ENCODE measurements at places on chromosomes 7 and 10.

GRCh38 chr10:84293171-84293570 lies 35.2 kb upstream of the CCSER2 start:
- DNase-seq, result no peak

GRCh38 chr7:70788276-70788675 lies 343.7 kb upstream of the GALNT17 start:
- peak; percentile 50 for DNase-seq

- DNase-seq, result no peak
Measured at GRCh38 chr10:31864834-31865518, 63.7 kb downstream of the ARHGAP12 start.

- DNase-seq, result no peak
Measured at GRCh38 chr10:129707406-129708388, 240.7 kb downstream of the MGMT start.

DNA sequence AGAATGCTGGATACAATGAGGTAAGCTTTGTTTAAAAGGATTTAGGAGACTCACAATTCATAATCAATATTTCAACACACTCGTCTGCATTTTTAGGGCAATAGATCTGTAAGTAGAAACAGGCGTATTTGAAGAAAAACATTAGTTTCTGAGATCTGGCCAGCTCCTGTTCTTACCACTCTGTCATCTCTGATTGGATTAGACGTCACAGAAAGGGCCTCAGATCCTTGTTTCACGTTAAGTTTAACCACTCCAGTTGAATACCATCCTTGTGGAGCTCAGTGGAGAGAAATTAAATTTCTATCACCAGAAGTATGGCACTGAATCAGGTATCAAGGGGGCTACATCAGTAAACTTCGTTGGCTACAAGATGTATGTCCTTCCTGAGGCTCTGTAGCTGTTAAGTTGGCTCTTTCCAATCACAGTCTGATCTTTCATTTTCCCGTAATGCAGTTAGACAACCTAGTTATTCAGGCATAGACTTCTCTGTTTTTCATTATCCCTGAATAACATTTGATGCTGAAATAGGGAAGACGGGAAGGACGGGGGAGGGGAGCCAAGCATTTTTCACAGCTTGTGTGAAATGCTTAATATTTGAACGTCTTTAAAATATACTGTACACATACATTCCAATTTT lies 659.2 kb upstream of the GALNT17 start:
- DNase-seq, result no peak

GRCh38 chr7:119733127-119733879 lies 539.7 kb upstream of the KCND2 start:
- no peak for DNase-seq

GRCh38 chr10:59068581-59069191 lies 107.8 kb upstream of the PHYHIPL start:
- no peak for DNase-seq

DNA sequence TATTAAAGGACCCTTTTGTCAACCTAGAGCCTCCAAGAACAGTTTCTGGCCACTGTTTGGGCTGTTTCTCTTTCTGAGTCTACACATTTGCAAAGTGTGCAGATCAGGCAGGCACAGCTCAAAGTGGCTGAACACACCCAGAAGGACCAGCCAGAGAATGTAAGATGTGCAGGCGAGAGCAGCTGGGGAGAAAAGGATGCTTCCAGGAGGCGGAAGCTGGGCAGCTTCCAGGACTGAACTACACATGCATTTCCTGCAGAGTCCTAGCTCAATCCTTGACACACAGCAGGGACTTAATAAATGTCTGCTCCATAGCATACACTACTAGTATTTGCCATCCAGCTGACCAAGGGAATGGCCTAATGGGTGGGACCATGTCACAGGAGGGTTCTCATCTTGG lies 70.9 kb downstream of the CTBP2 start:
- no peak for DNase-seq

DNA sequence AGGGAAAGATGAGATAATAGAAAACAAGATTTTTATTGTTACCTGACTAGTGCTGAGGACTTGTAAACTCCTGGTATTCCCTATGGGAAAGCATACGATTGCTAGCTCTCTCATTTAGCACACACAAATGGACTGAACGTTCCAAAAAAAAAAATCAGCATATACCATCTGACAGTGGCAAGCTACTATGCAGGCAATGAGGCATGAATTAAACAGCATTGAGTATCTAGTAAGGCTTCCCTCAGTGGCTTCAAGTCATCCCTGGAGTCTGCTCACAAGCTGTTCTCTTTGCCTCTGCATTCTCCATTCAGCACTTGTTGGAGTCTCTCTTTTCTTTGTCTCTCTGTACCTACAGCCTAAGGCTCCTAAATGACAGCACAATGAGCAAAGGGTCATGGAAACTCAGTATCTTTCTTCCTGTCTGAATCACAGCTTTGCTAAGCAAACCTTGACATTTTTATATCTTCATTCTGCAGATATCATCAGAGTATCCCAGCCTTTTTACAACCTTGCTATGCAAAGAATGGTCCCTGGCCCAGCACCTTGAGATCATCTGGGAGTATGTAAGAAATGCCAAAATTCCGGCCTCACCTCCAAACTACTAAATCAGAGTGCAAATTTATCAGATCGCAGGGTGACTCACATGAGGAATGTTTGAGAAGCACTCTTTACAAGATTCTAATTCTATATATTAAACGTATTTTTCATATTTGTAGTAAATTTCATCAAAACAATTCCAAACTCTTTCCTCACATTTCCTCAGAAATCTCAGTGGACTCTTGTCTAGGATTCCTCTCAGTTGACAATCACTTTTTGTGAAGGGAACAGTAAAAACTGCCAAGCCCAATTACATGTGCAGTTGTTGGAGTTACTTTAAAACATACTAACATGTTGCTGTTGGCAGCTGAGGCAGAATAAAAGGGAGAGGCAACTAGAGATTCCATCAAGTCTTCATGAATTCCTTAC lies 10.8 kb upstream of the LIPA start:
- DNase-seq, result no peak

GRCh38 chr7:43876241-43876640 lies 6.9 kb upstream of the MRPS24 start:
- DNase-seq, result no peak

DNA sequence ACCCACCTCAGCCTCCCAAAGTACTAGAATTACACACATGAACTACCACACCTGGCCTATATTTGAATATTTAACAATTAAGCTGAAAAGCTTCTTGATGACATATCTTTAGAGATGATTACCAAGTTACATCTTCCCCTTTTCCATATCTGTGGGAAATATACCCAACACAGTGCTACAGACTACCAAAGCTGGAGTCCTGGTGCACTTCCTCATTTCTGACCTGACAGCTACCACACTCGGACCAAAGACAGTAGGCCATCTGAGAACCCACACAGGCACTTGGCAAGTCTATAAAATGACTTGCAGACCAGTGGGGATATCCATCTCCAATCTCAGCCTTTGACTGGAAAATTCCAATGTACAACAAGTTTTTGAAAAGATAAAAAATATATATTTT lies 270.4 kb upstream of the KLF14 start:
- no peak for DNase-seq

DNA sequence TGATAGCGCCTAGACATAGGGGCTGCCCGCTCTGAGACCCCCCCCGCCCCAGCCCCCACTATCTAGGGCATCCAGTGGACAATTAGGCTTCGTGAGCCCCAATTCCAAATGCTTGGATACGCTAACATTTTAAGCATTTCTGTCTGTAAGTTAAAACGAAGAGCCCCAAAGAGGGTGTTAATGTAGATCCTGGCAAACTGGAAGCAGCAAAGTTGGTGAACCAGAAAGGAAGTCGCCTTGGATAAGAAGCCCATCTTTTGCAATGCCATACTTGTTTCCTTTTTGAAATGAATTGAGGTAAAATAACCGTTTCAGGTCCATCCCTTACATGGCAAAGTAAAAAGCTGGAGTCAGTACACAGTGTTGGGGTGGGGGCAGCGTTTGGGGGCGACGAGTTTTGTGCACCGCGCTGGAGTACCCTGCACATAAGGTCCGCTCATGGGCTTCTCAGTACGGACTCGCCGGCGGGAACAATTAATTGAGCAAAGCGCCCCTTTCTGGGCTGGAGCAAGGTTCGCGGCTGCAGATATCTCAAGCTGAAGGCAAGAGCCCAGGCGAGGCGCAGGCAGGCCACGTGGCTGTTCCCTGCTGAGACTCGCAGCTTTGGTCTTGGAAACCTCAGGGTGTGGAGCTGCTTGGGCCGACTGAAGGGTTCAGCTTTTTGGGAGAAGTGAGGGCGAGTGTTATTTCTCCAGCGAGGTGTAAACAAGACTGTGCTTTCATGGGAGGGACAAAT lies 1.4 kb upstream of the TWIST1 start:
- no peak for DNase-seq

- DNase-seq, result no peak
Measured at GRCh38 chr7:130662426-130662825, 6.1 kb downstream of the COPG2 start.

- no peak for DNase-seq
Measured at GRCh38 chr7:31019509-31019908, 32.6 kb upstream of the ADCYAP1R1 start.

DNA sequence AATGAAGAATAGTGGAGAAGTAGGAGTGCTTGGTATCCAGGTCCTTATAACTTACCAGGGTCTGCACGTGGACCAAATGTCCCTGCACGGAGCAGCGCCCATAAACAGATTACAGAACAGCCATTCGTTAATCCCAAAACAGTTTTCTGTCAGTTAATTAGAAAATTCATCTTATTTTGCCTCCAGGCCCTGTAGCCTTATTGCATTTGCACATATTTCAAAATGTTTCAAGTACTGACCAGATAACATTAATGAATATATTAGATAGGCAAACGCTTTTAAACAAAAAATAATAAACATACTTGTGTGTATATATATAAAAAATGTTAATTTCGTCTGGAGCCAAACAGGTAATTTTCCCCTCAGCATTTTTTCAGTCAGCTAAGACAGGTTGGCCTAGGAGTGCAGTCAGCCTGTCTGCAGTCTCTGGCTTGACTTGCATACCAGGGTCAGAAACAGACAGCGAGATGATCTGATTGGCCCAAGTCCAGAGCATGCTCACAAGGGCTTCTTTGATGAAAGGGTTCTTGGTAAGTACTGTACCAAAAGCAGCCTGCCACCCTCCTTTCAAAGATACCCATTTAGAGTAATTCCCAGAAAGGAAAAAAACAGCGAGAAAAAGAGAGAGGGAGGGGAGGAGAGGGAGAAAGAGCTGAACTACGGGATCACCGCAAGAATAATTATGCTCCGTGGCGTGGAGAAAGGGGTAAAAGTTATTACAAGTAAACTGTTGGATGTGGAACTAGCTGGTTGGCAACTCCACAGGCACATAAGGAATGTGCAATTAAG lies 194.4 kb upstream of the TCF7L2 start:
- no peak for DNase-seq

GRCh38 chr7:99128076-99128950 lies 15.6 kb downstream of the SMURF1 start:
- DNase-seq, result no peak

- DNase-seq, result peak; percentile 37
Measured at GRCh38 chr10:7383442-7383841, 27.4 kb downstream of the SFMBT2 start.

- DNase-seq, result no peak
Measured at GRCh38 chr10:42732266-42732665, 50.3 kb upstream of the BMS1 start.

DNA sequence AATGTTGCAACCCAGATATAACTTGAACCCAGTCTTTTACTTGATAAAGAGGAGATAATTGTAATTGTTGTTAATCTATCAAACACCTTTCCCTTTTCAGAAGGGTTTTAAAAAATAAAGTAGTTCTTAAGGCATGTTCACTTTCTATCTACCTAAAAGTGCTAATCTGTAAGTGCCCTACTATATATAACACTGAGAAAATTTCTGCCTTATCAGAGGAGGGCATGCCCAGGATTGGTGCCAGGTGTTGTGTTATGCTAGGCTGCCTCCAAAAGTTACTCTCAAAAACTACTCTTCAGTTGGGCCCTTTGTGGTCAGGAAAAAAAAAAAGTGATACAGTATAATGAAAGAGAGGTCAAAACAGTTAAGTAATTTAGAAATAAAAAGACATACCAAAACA lies 36.3 kb downstream of the SMNDC1 start:
- DNase-seq, result no peak

DNA sequence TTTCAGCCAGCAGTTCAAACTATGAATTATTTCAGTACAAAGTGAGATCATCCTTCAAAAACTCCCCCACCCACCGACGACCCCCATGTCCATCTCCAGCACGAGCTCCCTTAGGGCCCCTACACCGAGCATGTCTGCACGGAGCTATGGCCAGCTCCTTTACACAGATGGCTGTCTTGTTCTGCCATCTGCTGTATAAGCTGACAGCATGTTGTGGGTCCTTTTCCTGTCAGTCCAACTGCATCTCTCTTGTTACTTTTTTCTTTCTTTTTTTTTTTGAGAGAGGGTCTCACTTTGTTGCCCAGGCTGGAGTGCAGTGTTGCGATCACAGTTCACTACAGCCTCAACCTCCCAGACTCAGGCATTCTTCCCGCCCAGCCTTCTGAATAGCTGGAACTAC lies 21.6 kb downstream of the NPC1L1 start:
- DNase-seq, result no peak

- no peak for DNase-seq
Measured at GRCh38 chr7:71388181-71388580, 256.2 kb downstream of the GALNT17 start.
